CD4-positive, alpha-beta T cell treated with Interleukin-12 subunit alpha and Interleukin-12 subunit beta, for 1 hour (primary cell): ENCODE measurements at places on chromosomes 13 and 19.
A peak's percentile ranks its signal among the peaks of the same experiment; 100 is the strongest.

DNA sequence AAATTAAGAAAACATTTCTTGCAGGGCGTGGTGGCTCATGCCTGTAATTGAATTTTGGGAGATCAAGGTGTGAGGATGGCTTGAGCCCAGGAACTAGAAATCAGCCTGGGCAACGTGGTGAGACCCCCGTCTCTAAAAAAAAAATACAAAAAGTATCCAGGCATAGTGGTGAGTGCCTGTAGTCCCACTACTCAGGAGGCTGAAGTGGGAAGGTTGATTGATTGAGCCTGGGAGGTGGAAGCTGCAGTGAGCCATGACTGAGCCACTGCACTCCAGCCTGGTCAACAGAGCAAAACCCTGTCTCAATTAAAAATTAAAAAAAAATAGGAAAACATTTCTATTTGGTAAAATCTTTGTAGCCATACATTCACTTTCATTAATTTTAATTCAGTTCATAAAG lies 526.5 kb downstream of the PCDH9 start:
- DNase-seq = no peak

- DNase-seq = no peak
Measured at GRCh38 chr13:40681341-40682146, 15.1 kb upstream of the FOXO1 start.

- DNase-seq = no peak
Measured at GRCh38 chr19:13652810-13653590, 111.3 kb upstream of the MRI1 start.

DNA sequence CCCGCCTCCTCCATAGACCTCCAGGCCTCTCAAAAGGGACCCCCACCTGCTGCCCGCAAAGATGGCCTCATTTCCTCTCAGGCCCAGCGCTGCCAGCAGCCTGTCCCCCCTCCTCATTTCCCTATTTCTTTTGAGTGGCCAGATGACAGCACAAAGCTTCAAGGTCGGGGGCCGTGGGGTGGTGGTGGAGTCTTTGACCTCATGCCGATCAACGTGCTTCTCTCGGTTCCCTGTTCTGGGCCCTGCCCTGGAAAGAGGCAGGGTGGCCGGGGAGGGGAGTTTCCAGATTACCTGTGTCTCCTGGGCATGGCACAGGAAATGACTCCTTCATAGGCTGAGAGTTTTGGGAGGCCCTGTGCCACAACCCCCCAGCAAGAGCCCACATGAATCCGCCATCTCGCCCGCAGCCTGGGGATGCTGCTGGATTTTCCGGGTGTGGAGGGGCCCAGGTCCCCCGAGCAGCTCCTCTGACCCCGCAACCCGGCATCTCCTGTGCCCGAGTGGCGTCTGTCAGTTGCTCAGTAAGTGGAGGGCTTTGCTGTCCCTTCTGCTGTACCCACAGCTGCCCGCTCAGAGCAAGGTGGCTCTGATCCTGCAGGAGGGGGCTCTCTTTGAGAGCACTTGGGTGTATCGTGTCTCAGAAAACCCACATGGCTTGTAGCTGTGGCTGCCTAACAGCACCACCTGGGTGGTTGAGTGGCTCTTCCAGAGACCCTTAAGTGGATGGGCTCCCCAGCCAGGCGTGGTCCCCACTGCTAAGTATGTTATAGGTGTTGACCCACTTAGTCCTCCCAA lies 139.4 kb downstream of the SIPA1L3 start:
- DNase-seq = peak; percentile 20

- DNase-seq = no peak
Measured at GRCh38 chr13:25652764-25653163, 281.0 kb downstream of the ATP8A2 start.

DNA sequence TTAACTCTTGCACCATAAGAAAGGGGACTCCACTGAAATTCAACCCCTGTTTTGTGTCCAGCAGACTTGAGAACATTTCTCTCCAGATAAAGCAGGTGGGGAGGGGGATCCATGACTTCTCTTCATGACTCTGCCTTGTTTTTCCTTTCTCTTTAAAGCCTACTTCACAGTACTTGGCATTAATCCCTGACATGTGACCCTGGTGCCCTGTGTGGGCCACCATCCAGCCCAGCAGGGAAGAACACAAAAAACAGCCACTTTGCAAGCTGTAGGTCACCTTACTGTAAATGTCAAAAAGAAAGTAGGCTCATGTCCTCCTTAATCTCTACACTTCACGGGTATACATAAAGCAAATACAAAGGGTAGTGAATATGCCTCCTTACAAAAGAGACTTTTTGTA lies 30.3 kb upstream of the TPP2 start:
- DNase-seq = no peak

GRCh38 chr13:75180805-75181455 lies 301.0 kb downstream of the TBC1D4 start:
- no peak for DNase-seq

- DNase-seq = peak; percentile 9
Measured at GRCh38 chr13:73825143-73825542, 309.1 kb downstream of the KLF12 start.

GRCh38 chr13:20149762-20150161 lies 11.1 kb downstream of the GJA3 start:
- no peak for DNase-seq

DNA sequence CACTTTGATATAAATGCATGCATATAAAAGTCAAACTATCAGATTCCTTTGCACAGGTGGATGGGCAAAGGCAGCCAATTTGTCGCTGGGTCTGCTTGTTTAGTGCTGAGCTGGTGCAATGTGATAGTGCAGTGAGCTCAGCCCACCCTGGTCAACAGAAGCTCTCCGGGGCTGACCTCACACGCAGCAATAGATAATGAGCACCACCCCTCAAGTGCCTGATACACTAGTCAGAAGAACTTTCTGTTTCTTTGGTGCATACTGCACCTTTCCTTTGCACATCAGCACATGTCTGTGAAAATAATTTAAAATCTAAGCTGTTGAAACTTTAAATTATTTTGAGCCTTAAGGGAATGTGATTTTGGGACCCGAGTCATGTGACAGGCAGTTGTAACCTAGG lies 20.2 kb downstream of the ATP8A2 start:
- DNase-seq = no peak

DNA sequence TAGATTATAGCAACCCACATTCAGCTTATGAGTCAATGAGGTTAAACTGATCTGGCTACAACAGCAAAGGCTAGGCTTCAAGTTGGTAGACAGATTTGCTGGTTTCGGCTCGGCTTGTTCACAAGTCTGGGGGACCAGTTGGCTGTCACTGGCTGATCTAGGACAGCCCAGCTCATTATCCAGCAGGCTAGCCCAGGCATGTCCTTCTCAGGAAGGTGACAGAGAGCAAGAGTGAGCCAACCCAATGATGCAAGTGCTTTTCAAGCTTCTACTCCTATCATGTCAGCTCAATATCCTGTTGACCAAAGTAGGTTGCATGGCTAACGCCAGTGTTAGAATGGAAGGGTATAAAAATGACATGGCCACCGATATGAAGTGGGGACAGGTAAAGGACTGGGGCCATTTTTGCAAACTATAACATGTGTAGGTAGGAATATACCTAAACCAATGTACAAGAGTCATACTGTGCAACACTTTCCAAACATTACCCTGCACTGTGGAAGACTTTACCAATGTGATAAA lies 220.9 kb upstream of the SOX21 start:
- DNase-seq = no peak

DNA sequence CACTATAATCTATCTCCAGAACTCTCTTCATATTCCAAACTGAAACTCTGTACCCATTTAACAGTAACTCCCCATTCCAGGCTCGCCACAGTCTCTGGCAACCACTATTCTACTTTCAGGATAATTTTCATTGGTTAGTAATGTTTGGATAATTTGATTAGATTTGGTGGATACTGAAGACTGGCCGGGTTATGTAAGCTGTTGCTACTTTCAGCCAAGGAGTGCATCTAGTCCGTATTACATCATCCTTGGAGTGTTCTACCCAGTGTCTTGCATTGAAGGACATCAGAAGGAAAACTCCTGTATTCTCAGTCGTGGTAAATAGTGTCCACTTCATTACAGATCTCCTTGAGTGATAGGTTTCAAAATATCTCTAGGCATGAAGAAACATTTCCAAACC lies 60.5 kb downstream of the PCCA start:
- no peak for DNase-seq

DNA sequence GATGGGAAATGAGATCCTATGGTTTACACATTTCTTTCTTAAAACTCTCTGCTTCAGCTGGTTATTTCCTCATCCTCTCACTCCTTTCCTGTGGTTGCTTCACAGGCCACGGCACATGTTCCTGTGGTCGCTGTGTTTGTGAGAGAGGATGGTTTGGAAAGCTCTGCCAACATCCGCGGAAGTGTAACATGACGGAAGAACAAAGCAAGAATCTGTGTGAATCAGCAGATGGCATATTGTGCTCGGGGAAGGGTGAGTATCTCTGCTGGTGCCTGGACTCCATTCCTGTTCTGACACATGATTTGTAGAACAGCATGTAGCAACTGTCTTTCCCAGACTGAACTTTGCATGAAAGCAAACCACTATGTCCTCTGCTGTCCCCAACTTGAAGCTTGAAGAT lies 254.2 kb downstream of the ITGBL1 start:
- DNase-seq = peak; percentile 11

GRCh38 chr13:94323764-94324758 lies 155.4 kb downstream of the DCT start:
- DNase-seq = peak; percentile 67

DNA sequence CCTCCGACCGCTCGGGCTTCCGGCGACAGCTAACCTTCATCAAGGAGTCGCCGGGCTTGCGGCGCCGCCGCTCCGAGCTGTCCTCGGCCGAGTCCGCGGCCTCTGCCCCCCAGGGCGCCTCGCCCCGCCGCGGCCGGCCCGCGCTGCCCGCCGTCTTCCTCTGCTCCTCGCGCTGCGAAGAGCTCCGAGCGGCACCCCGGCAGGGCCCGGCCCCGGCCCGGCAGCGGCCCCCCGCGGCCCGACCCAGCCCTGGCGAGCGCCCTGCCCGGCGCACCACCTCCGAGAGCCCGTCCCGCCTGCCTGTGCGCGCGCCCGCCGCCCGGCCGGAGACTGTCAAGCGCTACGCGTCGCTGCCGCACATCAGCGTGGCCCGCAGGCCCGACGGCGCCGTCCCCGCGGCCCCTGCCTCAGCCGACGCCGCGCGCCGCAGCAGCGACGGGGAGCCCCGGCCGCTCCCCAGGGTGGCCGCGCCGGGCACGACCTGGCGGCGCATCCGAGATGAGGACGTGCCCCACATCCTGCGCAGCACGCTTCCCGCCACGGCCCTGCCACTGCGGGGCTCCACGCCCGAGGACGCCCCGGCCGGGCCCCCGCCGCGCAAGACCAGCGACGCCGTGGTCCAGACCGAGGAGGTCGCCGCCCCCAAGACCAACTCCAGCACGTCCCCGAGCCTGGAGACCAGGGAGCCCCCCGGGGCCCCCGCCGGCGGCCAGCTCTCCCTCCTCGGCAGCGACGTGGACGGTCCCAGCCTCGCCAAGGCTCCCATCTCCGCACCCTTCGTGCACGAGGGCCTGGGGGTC lies 9.6 kb downstream of the C19orf25 start:
- peak; percentile 34 for DNase-seq

DNA sequence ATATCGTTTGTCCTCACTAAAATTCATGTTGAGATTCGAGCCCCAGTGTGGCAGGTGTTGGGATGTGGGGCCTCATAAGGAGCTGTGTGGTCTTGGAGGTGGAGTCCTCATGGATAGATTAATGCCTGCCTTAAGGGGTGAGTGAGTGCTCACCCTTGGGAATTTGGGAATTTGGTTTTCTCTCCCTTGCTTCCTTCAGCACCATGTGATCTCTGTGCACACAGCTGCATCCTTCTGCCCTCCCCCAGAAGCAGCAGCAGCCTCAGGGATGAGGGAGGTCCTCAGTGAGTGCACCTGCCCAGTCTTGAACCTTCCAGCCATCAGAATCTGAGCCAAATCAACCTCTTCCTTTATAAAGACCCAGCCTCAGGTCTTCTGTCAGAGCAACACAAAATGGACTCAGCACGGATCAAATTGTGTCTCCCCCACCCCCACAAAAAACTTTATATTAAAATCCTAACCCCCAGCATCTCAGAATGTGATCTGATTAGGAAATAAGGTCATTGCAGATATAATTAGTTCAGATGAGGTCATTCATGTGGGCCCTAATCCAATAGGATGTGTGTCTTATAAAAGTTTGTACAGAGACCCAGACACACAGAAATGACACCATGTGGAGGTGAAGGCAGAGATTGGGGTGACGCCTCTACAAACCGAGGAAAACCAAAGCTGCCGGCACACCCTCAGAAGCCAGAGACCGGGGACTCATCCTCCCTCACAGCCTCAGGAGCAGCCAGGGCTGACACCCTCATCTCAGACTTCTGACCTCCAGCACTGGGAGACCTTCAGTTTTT lies 12.9 kb downstream of the CYTH2 start:
- no peak for DNase-seq

GRCh38 chr13:21730186-21730880 lies 59.5 kb downstream of the FGF9 start:
- no peak for DNase-seq

GRCh38 chr13:52850072-52850395 lies 1.6 kb upstream of the PCDH8 start:
- DNase-seq = no peak

- DNase-seq = peak; percentile 35
Measured at GRCh38 chr19:6828698-6829633, 56.5 kb downstream of the VAV1 start.

DNA sequence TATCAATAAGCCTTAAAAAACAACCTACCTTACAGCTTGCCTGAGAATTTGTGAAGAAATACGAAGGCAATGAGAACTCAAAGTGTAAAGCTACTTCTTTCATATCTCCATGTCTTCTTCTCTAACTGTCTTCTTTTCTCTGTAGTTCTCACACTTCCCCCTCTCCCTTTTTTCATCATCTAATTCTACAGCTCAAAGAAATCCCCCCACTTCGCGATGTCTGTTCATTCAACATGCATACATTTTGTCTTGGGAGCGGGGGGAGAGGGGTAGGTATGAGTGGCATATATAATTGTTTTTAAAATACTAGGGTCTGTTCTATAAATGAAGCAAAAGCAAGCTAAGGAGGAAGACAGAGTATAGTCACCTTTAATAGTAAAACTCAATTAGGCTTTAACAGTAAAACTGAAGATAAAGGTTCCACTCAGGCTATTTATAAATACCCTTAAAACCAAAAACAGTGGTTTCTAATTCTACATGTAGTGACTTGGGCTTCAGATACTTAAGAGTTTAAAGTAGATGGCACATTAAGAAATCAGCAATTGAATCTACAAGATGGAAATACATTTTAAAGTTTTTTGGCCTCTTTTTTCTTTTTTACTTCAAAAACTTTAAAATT lies 106.9 kb downstream of the KLF12 start:
- DNase-seq = no peak
